ENCODE measurements at places on chromosomes 12 and 14. TPM values are rescaled to one million over a fixed set of nuclear protein-coding genes. Genes with fewer than 3 reads are reported as not detected.

DNA sequence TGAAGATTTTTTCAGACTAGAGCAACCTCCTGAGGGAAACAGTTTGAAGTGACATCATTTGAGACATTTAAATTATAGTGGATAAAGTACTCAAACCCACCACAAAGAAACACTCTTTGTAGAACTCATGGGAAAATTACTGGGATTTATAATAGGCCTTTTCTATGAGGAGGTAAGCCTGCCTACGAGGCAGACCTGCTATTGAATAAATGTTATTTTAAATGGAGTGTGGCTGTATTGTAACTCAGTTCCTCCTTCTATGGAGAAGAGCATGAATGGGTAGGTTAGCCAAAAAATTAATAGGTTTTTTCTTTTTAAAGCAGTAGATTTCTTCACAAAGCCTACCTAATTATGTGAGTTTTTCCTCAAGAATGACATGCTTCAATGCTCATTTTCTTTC, 63.7 kb upstream of the PLEKHA5 start:
- no peak overlapping the region for H3K4me3 ChIP-seq
- no peak for DNase-seq
- H3K27me3 ChIP-seq, result no peaks in the 10 kb centered on the region
- H3K4me1 ChIP-seq, result no peaks in the 10 kb centered on the region
- H3K27ac ChIP-seq, result no peak overlapping the region
- no peaks in the 10 kb centered on the region for H3K36me3 ChIP-seq

GRCh38 chr14:67763158-67763822, 53.1 kb downstream of the ZFYVE26 start:
- no peak for DNase-seq
- H3K4me1 ChIP-seq, result no peaks in the 10 kb centered on the region
- H3K36me3 ChIP-seq, result peaks cover 35% of the 10 kb centered on the region
- H3K4me3 ChIP-seq, result no peak overlapping the region

FSCB gene
- polyA plus RNA-seq, result not detected

DNA sequence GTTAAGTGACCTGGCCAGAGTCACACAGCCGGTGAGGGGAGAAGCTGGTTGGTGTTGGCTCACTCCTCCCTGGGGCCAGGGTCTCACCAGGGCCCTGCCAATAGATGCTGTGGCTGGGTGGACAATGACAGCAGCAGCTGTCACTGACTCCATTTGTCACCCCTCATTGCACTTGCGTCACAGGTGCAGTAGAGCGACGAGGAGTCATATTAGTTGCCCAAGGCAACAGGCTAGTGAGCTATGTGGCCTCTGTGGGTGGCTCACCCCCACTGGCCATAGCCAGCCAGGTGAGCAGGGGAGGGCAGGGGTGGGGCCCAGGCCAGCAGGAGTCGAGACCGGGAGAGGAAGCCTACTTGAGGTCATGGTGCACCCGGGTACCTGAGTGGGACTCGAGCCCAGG, 9.7 kb downstream of the SLC25A47 start:
- DNase-seq, result no peak
- H3K4me1 ChIP-seq, result no peaks in the 10 kb centered on the region
- H3K4me3 ChIP-seq, result no peak overlapping the region

ARMH4 gene
- 0.07 TPM for polyA plus RNA-seq

- no peaks in the 10 kb centered on the region for H3K27me3 ChIP-seq
- H3K4me3 ChIP-seq, result no peak overlapping the region
- H3K27ac ChIP-seq, result no peak overlapping the region
Observed at GRCh38 chr14:64764641-64765520, 60.7 kb downstream of the PLEKHG3 start.

RNASE4 gene
- polyA plus RNA-seq, result not detected
